DMS 273 treated with DMSO at 0.1 percent for 48 hours (cell line): ENCODE measurements at places on chromosomes 5 and 9.

GRCh38 chr5:155193483-155194107 is 180.0 kb downstream of the KIF4B start:
- DNase-seq, result no peak

DNA sequence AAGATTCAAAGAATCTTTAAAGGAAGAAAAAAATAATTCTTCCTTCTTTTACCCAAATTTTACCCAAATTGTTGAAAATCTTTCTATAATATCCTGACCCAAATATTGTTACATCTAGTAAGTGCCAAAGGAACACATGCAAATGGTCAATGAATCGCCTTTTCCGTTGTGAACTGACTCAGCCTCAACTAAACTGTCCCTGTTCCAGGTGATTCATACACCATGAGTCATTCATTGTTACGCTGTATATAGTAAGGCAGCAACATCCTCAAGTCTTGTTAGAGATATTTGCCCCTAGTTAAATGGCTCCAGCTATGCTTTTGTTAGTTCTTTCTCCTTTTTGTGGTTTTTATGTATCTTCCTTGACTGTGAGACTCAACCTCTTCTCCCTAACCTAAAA is 9.7 kb downstream of the PTGER4 start:
- DNase-seq, result no peak

- no peak for DNase-seq
These were observed 293.6 kb downstream of the KCTD16 start for GRCh38 chr5:144464306-144464705.

DNA sequence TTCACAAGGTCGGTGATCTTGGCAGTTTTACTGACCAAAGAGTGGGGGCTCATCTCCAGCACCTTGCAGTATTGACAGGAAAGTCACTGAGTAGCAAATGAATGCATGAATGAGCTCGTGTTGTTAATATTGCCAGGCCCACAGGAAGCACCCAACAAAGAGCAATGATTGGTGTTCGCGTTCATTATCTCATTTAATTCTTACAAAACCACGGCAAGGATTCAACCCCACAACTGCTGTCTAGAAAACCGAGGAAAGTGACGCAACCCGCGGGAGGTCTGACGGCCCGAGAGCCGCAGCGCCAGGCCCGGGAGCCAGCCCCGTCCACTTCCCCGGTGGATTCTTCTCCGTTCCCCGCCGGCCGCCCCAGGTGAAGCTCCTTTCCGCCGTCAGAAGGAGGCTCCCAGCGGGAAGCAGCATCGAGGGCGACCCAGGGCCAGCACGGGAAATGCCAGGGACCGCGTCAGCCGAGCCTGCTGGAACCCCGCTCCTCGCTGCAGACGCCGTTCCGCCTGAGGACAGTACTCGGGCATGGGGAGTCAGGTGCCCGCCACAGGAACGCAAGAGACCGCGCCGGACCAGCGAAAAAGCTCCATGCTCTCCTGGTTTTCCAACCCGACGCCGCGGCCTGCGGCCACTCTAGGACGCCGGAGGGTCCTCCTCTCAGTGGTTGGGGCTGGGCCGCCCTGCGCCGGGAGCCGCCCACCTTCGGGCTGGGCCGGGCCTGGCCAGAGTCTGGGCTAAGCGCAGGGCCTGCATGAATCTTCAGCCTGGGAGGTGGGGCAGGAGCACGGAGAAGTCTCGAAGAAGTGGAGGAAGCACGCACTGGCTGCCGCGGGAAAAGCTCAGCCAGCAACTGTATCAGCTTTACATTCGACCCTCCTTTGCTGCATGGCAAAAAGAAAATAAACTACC is 19.8 kb upstream of the FER start:
- DNase-seq, result peak; percentile 48

DNA sequence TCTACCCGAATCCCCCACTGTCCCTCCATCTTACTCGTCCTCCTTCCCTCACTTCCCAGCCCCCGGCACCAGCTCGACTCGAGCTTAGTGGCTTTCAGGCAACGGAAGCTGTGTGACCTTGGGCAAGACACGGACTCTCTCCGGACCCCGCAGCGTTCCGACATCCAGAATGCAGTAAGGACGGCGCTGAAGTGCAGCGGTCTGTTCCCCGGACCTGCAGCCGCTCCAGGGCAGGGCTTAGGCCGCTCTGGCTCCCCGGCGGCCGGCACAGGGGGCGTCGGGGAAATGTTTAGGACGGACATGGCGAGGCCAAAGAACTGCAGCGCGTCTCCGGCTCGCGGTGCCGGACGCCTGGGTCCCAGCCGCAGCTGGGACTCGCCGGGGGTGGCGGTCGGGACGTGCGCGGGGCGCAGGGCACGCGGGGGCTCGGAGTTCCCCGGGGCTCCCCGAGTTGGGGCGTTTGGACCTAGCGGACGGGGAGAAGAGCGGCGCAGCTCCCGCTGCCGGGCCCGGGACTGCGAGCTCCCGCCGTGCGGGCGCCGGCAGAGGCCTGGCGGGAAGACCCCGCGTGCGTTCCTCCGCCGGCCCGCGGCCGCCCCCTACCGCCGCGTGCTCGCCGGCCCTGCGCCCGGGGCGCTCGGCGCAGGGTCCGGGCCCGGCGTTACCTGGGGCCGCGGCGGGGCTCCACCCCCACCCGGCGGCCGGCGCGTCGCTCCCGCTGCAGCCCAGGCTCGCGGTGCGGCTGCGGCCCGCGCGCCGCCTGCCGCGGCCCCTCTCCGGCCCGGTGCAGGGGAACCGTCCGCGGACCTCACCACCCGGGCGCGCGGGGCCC is 5.6 kb upstream of the RNF44 start:
- no peak for DNase-seq

DNA sequence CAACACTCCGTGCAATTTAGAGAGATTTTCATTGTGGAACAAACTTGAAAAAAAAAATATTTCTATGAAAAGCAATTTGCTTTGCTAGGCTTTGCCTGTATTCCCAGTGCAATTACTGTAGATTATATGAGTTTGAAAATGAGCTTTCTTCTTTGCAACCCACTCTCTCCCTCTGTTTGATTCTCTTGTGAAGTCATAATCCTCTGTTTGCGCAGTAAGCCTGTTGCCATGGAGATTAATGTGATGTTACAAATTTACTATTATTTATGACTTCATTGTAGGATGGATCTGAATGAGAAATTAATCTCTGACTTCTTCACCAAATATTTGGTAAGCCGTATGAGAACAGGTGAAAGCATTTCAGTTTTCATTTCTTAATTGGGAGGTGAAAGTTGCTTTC is 320.3 kb downstream of the SPATA31D1 start:
- no peak for DNase-seq

DNA sequence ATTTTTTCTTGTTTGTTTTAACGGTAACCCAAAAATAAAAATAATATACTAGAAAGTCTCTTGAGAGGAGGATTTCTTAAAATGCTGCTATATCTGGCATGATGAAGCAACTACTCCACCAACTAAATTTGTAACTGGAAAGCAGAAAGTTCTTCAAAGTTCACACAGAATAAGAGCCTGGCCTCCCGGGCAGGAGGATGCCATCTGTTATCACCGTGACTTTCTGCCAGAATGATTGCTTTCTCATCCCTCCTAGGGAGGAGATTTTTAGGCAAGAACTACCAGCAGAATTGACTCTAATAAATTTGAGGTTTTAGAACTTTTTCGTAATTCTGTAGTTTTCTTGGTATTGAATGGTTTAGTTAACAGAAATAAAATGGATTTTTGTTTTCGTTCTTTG is 464.6 kb upstream of the ACTBL2 start:
- peak; percentile 30 for DNase-seq

- peak; percentile 82 for DNase-seq
These were observed 62.8 kb upstream of the C5orf58 start for GRCh38 chr5:170169996-170170395.

DNA sequence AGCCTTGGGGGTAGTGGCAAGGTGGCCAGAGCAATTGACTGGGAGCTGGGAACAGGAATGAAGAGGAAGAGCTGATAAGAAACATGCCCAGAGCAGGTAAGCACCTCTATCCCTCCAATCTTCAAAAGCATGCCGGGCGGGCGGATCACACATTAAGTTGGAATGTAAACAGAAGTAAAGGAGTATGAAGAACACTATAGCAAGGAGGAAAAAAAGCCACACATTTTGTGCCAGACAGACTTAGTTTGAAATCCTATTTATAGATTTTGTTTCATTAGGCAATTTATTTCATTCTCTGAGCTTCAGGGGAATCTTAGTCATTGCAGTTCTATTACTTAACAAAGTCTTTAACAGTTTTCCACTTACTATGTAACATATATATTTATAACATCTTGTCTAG is 173.9 kb upstream of the TNC start:
- DNase-seq, result no peak

- no peak for DNase-seq
These were observed 26.6 kb upstream of the POMT1 start for GRCh38 chr9:131475956-131476776.

GRCh38 chr9:90368241-90368640 is 274.4 kb downstream of the DIRAS2 start:
- DNase-seq, result no peak

DNA sequence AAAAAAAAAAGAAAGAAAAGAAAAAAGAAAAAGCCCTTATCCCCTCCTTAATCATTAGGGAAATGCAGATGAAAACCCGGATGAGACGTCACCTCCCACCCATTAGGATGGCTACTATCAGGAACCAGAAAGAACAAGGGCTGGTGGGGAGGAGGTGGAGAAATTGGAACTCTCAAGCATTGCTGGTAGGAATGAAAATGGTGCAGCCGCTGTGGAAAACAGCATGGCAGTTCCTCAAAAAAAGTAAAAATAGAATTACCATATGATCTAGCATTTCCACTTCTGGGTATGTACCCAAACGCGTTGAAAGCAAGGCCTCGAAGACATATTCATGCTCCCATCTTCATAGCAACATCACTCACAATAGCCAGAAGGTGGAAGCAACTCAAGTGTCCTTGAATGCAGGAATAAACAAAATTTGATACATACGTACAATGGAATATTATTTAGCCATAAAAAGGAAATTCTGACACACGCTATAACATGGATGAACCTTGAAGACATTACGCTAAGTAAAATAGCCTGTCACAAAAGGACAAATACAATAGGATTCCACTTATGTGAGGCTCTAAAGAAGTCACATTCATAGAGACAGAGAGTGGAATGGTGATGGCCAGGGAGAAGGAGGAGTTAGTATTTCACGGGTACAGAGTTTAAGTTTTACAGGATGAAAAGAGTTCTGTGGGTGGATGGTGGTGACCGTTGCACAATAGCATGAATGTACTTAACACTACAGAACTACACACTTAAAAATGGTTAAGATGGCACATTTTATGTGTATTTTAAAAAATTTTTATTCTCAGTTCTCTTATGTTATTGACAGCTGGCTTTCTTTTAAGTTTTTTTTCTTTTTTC is 166.8 kb upstream of the IER5L start:
- no peak for DNase-seq

DNA sequence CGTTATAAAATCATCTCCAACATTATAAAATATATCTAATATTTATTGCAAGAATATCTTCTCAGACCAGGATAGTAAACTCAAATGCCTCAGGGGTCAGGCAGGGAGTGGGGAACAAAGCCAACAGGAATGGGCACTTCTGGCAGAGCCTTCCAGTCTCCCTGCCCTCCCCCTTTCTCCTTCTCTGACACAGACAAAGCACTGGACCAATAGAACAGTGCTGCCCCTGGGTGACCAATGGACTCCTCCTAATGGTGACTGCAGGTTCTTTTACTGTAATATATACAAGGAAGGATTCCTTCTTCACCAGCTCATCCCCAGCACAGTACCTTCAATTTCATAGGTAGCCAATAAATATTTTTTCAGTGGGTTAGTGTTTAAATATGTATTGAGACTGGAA is 31.1 kb upstream of the MAMDC2 start:
- no peak for DNase-seq

DNA sequence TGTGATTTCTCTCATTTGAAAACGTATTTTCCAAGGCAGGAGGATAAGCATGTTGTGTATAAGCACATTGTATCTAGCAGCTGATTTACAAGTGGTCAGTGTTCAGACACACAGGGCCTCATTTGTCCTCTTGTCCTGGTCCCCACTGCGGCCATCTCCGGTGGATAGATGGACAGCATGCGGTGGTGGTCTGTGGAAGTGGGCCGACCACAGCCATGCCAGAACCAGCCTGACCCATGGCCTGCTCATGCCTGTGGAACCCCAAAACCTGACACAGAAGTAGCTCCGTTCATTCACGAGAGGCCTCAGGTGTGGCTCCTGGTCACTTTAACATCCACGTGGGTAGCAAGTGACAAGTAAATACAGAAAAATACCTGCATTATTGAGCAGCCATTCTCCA is 14.6 kb downstream of the IRX2 start:
- no peak for DNase-seq

GRCh38 chr5:36397901-36398536 is 96.3 kb upstream of the RANBP3L start:
- DNase-seq, result peak; percentile 13

DNA sequence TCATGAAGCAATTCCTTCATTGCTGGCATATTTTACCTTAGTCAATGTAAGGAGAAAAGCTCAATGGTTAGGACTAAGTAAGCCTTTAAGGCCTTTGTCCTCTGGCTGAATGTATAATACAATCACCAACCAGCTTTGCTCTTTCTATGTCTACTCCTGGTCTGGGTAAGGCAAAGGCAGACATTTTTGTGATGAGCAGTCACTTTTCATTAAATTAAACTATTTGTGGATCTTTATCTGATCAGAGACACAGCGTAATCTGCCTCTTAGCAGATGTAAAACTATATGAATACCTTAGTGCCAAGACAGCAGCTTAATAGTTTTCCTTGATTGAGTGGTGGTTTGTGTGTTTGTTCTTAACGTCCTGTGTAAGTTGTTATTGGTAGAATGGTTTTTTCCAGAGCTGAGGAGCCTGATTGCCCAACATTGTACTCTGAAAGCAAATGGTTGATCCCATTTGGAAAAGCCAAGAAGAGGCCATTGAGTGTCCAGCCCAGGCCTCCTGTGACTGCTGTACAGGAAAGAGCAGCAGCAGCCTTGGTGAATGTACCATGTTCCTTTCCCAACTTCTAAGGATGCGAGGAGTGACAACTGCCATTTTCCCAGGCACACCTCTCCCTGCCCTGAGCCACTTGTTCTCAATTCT is 16.5 kb upstream of the CXXC5 start:
- no peak for DNase-seq

DNA sequence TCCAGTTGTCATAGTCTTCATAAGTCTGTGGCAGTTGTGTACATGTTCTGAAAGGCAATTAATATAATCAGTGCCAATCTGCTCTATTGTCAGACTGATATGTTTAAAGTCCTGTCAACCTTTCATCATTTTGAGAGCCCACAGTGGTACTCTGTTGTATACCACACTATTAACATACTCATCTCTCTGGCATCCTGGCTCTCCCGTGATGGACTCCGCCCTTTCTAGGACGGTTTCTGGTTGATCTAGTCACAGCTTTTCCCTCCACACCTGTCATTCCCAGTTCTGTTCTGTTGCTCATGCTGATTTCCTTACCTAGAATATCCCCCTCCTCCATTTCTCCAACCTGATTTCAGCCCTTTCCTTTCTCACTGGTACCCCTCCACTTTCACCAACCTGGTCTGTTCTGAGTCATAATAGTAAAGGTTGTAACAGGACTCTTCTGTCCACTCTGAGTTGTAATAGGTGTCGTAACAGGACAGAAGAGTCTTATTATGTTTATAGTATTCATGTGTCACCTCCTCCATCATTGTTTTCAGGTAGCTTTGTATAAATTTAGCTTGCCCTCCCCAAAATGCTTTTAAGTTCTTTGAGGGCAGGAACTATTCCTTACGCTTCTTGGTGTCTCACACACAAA is 4.1 kb downstream of the PTCD2 start:
- no peak for DNase-seq

GRCh38 chr5:72770266-72770665 is 46.2 kb upstream of the TNPO1 start:
- no peak for DNase-seq
